Left ventricle myocardium superior (tissue), 1 donor: ENCODE measurements at places on chromosomes 3 and 15. TPM values are rescaled to one million over a fixed set of nuclear protein-coding genes. Genes with fewer than 3 reads are reported as not detected.
A peak's percentile ranks its signal among the peaks of the same experiment; 100 is the strongest.

The PRKCI gene
- total RNA-seq, result 15.8 TPM

The BFSP2 gene
- total RNA-seq, result not detected

The LSAMP gene
- total RNA-seq, result 19.9 TPM

The C3orf20 gene
- not detected for total RNA-seq

The SCN11A gene
- not detected for total RNA-seq

The MOBP gene
- total RNA-seq, result not detected

The SACM1L gene
- 23.6 TPM for total RNA-seq

The ABHD17C gene
- 7.5 TPM for total RNA-seq

The SLCO3A1 gene
- 52.8 TPM for total RNA-seq

The GNAT1 gene
- not detected for total RNA-seq

The ARHGAP31 gene
- total RNA-seq, result 41.7 TPM

DNA sequence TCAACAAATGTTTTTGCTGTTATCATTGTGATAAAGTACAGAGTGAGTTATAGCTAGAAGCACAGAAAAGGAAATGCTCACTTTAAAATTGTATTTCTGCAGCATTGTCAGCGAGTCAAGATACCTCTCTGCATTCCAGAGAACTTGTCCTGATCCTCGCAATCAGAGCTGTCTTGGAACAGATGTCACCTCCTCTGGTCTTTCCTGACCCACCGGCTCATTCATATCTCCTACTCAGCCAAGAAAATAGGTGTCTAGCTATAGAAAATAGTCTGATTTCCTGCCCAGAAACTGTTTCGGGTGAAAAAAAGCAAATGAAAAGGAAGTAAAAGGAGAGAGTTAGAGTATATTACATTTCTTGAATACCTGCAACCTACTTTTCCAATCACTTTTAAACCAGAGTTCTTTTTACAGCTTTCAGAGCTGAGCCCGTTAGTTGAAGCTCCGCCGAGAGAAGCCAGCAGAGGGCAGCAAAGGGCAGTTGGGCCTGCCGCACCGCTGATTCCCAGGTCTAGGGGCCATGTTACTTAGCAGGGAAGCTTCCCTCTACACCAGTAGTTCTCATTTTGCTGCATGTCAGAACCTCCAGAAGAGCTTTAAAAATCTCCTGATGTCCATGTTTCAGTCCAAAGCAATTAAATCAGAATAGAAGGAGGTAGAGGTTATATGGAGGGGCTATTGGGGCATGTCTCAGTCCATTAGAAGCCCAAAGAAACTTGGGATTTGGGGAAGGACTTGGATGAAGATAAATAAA, 185.7 kb upstream of the THRB start:
- DNase-seq, result peak; percentile 82

DNA sequence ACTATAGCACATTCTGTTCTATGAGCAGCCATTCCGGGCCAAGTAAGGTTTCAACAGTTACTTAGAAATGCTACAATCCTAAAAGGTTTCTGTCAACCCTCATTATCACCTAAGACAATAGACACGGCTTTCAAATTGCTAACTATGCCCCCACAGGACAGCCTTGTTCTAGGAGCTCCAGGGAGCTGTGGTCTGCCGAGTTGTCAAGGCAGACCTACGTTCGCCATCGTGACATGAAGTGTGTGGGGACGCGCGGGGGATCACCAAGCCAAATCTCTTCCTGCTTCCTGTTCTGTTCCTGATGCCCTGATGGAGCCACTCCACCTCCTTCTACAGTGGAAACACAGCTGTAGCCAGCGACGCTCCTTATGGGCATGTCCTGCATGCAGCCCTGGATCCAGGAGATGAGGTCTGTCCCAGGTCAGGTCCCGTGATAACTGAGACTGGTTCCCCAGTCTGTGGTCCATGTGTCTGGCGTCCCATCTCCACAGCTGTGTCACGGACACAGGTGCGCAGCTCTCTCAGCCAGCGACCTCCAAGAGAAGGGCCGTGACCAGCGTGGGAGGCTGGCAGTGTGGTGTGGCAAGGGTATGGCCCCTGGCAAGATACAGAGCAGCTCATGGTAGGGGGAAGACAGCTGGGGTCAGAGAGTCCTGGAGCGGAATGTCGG, 82.8 kb downstream of the PCSK6 start:
- no peak for DNase-seq

- DNase-seq, result peak; percentile 90
These were observed 835 bp downstream of the STOML1 start for GRCh38 chr15:73991260-73991659.

GRCh38 chr3:33096093-33096868, 665 bp downstream of the GLB1 start:
- peak; percentile 74 for DNase-seq

DNA sequence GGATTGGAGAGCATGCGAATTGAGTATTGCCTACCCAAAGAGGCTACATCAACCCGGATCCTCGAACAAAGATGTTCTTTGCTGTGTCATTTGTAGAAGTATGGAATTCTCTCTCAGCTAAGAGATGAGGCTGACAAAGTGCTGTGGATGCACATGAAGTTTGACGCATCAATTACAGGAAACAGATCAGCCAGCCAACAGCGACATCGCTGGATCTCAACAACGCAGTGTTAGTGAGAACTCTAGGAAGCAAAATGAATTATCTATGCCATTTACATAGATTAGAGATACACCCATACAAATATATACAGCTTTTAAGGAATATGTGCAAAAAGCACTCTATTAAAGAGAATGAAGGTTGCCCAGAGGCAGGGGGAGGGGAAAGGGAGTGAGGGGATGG, 160.6 kb upstream of the RGMA start:
- no peak for DNase-seq

DNA sequence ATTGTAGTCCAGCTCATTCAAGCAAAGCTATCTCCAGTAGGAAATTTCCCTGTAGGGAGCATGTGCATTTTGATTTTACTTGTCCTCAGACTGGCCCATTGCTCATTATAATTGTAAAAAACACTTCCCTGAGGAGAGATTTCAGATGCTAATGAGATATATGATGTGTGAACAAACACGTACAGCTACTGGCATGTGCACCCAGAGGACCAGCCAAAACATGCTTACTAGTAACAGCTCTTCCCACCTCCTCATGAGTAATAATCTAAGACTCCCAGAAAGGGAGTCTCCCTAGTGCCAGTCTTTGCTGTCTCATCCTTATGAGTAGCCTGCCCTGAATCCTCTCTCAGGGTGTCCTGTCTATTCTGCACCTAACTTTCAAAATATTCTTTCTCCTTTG, 43.4 kb downstream of the FBXO22 start:
- no peak for DNase-seq

- no peak for DNase-seq
These were observed 120.7 kb upstream of the MDFIC2 start for GRCh38 chr3:70433091-70433490.

DNA sequence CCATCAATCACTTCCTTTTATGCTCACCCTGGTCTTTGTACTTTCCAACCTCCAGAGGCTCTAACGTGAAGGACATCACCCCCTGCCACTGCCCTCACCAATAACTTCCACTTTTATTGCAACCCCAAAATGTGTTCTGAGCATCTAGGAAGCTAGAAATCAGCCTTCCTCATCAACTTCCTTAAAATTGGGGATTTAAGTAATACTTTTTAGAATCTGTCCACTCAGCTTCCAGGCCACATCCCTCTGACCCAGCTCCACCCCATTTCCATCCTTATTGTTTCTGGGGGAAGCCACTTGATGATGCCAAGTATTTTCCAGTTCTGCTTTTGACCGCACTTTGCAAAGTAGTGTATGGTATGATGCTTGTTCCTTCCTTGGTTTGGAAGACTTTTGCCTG, 73.5 kb upstream of the XCR1 start:
- no peak for DNase-seq

DNA sequence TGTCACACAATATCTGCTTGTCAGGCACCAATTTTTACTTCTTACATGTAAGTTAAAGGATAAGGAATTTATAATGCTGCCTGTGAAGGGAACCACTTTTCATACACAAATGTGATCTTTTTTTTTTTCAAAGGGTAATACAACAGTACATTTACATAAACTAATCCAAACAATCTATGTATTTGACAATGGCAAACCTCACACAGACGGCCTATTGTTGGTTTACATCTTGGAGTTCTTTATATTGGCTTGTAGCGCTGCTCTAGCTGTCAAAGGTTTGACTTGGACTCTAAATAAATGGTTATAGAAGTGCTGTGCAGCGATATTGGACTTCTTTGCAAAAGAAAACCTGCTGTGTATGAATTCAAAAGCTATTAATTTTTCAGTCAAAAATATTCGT, 598.0 kb downstream of the FOXP1 start:
- no peak for DNase-seq

DNA sequence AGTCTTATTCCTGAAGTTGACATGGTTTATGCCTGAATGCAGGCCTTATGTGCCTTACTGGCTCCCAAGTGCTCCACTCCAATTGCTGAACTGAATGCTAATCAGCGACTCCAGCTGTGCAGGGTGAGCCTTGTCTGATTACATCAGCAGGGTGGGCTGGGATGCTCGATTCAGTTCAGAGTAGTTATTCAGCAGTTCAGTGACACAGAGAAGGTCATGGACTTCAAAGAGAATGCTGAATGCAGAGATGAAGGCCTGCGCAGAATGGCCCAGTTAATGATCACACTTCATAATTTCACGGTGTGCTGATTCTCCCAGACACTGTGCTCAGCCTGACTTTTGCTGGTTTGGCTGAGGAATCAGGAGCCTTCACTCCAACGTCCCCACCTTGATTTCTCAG, 63.6 kb downstream of the CLDN1 start:
- no peak for DNase-seq

DNA sequence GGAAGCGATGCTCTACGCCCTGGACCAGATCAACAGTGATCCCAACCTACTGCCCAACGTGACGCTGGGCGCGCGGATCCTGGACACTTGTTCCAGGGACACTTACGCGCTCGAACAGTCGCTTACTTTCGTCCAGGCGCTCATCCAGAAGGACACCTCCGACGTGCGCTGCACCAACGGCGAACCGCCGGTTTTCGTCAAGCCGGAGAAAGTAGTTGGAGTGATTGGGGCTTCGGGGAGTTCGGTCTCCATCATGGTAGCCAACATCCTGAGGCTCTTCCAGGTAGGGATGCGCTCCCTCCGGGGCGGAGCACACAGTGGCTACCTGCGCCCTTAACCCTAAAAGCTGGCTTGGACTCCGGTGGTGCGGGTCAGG, 698 bp downstream of the GRM7 start:
- DNase-seq, result no peak

GRCh38 chr15:39789736-39790135, 7.1 kb upstream of the FSIP1 start:
- no peak for DNase-seq

- DNase-seq, result no peak
These were observed 498.6 kb upstream of the DPPA4 start for GRCh38 chr3:109835958-109836357.

- DNase-seq, result no peak
These were observed 3.2 kb downstream of the RTP3 start for GRCh38 chr3:46500656-46501635.

- DNase-seq, result peak; percentile 34
These were observed 86.2 kb downstream of the THSD4 start for GRCh38 chr15:71201477-71201876.

GRCh38 chr15:96306321-96306720, 24.2 kb upstream of the NR2F2 start:
- DNase-seq, result no peak

GRCh38 chr15:101242160-101242998, 9.5 kb downstream of the CHSY1 start:
- DNase-seq, result no peak

DNA sequence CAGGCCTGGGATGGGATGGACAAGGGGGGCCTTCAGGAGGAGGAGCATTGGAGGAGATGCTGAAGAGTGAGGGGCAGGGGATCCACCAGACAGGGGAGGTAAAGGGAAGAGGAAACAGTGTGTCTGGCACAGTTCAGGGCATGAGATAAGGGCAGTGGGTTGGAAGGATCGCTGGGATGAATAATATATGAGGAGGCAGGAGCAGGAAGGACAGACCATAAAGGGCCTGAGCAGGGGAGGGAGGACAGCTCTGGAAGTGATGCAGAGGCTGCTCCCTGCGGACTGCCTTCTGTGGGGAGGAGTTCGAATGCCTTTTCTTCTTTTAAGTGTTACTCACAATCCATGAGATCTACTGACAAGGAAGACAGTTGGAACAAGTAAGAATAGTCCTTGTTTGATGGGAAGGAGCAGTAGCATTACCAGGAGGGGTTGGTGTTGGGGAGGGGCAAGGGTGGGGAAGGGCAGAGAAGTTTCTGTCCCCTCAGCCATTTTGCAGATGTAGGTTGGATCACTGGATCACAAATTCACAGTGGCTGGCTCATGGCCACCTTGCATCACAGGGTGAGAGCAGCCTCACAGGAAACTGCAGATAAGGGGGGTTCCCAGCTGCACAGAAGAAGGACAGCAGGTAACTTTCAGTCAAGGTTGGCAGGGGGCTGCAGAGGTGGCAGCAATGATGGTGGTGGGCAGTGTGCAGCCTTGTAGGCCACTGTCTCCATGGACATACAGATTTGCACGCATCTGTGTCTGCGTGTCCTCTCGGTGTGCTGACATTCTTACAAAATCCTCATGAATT, 91.9 kb upstream of the SNRPN start:
- DNase-seq, result no peak

DNA sequence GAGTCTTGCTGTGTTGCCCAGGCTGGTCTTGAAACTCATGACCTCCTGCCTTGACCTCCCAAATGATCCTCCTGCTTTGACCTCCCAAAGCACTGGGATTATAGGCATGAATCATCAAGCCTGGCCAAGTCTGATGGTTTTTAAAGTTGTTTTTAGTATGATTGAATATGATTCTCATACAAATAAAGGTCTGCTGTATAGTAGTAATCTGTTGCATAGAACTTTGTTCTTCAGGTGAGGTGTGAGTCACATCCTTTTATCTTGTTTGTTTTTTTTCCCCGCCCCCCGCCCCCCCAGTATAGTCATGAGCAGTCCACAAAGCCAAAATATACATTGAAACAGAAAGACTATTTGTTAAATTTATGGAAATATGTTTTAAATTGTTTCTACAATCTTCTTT, 39.0 kb downstream of the UBE2E2 start:
- no peak for DNase-seq

- no peak for DNase-seq
These were observed 19.2 kb upstream of the GSK3B start for GRCh38 chr3:120113128-120114116.

DNA sequence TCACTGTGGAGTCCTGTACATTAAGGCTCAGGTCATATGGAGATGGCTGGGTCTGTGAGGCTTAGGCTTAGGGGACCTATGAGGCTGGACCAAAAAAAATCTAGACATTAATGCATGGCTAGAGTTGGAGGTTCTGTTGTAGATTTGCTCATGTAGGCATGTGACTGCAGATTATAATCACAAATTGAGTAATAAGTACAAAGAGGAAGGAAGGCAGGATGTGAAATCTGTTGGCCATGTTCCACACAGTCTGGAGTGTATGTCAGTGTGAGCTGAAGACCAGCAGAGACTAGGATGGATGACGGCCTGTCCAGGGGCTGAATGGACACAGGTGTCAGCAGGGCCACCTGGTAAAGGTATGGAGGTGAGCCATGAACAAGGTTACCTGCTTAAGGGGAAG, at the start of gene ST3GAL6:
ST3GAL6 (plus strand) TSS at position 265 of the 400 bp plus-strand sequence. CDS start 5,101 bp downstream, outside the sequence.
- no peak for DNase-seq

- DNase-seq, result no peak
These were observed 83.9 kb upstream of the PFN2 start for GRCh38 chr3:150054635-150055034.

GRCh38 chr3:30642849-30643361, 36.5 kb downstream of the TGFBR2 start:
- no peak for DNase-seq
